ENCODE measurements at places on chromosomes 2 and 18. TPM values are rescaled to one million over a fixed set of nuclear protein-coding genes. Genes with fewer than 3 reads are reported as not detected.

Gene CCBE1
- total RNA-seq: 1.2 TPM

Gene LYG1
- 0.57 TPM for total RNA-seq

Gene PIEZO2
- 270 TPM for total RNA-seq

Gene ABCG5
- total RNA-seq: not detected

Gene IL36B
- total RNA-seq: not detected

Gene DNAJC5G
- total RNA-seq: 0.16 TPM

Gene TNFAIP6
- total RNA-seq: 0.13 TPM

Data from bladder microvascular endothelial cell (primary cell).